ENCODE measurements at places on chromosomes 16 and 17. TPM values are rescaled to one million over a fixed set of nuclear protein-coding genes. Genes with fewer than 3 reads are reported as not detected.

Gene CALB2
- 0.71 TPM for total RNA-seq

Gene CRYBA1
- total RNA-seq = not detected

Gene ARHGAP44
- 7.8 TPM for total RNA-seq

Gene SEPTIN1
- total RNA-seq = 0.91 TPM

Gene FMNL1
- 19.6 TPM for total RNA-seq

Gene EXOC3L1
- total RNA-seq = 1.2 TPM

Gene VKORC1
- total RNA-seq = 121 TPM

DNA sequence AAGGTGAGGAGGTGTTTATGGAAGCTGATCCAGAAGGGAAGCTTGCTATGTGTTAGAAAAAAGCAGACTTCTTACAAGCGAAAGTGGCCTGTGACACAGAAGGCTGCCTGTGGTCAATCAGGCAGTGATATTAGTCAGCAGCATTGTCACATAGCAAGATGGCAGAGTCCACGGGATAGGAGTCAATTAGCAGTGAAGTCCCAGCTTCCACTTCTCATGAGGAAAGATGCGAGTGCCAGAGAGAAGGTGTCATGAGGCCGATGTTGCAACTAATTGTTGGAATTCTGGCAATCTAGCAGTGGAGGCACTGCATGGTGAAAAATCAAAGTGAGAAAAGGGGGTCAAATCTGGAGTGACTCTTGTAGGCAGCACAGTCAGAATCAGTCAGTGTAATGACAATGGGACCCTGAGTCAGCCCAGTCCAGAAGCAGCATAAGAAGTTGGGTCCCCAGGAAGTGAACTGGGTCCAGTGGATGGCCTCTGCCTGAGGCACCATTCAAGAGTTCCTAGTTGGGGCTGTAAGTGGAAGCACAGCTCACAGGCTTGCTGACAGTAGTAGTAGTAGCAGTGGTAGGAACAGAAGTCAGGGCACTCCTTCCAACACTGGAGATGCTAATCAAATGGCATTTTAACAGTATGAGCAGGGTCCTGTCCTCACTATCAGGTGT, 85.1 kb downstream of the TNFRSF13B start:
- peak; percentile 90 for DNase-seq
- no peaks in the 10 kb centered on the region for H3K27me3 ChIP-seq
- no peak overlapping the region for H3K4me3 ChIP-seq
- H3K36me3 ChIP-seq = no peaks in the 10 kb centered on the region
- H3K27ac ChIP-seq = no peak overlapping the region

GRCh38 chr16:72129976-72130656, 36.5 kb downstream of the DHX38 start:
- H3K4me1 ChIP-seq = peaks cover 3% of the 10 kb centered on the region
- H3K36me3 ChIP-seq = no peaks in the 10 kb centered on the region

GRCh38 chr17:65966072-65966695, 225.7 kb downstream of the CEP112 start:
- no peak for DNase-seq
- no peak overlapping the region for H3K4me3 ChIP-seq
- H3K36me3 ChIP-seq = no peaks in the 10 kb centered on the region

GRCh38 chr16:67672739-67673662, 6.4 kb downstream of the C16orf86 start:
- H3K36me3 ChIP-seq = no peaks in the 10 kb centered on the region
- H3K4me3 ChIP-seq = no peak overlapping the region
- DNase-seq = no peak
- H3K27ac ChIP-seq = peak overlapping the region; percentile 63

DNA sequence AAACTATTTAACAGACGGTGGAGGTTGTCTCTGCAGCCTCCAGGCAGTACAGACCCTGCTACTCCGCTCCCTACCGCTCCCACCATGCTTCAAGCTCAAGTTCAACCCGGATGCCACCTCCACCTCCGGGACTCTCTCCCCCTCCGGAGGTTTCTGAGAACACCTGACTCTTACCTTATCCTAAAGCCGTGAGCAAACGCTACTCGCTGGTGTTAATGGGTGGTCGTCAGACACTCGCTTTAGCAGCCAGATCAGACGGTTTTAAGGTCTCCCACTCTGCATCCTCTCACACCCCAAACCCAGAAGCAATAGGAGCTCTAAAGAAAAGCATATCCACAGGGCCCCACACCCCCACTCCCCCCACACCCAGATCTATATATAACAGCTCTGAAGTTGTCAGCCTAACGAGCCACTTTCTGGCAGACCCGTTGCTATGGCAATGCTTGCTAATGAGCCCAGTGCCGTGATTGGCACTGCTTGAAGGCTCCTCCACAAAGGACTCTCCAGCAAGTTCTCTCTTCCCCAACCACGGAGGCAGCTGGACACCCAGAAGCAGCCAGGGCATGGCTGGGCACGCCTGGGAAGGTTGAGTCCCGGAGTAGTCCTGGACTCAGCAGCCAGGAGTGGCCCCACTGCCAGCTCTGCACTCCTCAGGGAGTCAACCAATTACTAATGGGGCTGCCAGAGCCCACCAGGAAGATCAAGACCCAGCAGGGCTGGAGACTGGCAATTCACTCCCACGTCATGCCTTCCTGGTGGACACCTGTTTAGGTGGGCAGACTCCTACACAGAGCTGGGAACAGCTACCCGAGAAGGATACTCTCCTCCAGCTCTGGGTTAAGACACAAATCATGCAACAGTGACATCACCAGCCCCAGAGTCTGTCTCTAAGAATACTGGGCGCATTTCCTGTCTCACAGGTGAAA, 121.2 kb upstream of the RCVRN start:
- no peak overlapping the region for H3K4me3 ChIP-seq
- no peaks in the 10 kb centered on the region for H3K27me3 ChIP-seq
- H3K4me1 ChIP-seq = peaks cover 32% of the 10 kb centered on the region
- peaks cover 6% of the 10 kb centered on the region for H3K36me3 ChIP-seq

GRCh38 chr16:67441271-67441753, 10.4 kb downstream of the HSD11B2 start:
- H3K4me3 ChIP-seq = no peak overlapping the region
- no peak overlapping the region for H3K27ac ChIP-seq

DNA sequence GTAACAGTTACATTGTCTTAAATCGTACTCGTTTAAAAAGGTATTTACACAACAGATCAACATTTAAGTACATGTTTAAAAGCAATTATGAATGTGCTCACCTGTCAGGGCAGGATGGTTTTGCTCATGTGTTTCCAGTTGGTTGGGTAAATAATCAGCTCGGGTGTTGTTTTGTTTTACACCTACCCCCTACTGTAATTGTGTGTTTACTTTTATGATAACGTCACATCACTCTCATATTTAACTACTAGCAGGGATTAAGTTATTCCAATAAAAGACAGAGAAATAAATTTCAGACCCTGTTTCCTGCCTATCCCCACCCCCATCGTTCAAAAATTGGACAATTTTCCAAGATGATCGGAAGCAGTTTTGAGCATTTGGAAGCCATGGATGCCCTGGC, 390.2 kb downstream of the SEC14L1 start:
- no peaks in the 10 kb centered on the region for H3K36me3 ChIP-seq
- peaks cover 3% of the 10 kb centered on the region for H3K4me1 ChIP-seq
- H3K27me3 ChIP-seq = peaks cover 4% of the 10 kb centered on the region
- DNase-seq = no peak
- H3K4me3 ChIP-seq = no peak overlapping the region
- H3K27ac ChIP-seq = no peak overlapping the region

DNA sequence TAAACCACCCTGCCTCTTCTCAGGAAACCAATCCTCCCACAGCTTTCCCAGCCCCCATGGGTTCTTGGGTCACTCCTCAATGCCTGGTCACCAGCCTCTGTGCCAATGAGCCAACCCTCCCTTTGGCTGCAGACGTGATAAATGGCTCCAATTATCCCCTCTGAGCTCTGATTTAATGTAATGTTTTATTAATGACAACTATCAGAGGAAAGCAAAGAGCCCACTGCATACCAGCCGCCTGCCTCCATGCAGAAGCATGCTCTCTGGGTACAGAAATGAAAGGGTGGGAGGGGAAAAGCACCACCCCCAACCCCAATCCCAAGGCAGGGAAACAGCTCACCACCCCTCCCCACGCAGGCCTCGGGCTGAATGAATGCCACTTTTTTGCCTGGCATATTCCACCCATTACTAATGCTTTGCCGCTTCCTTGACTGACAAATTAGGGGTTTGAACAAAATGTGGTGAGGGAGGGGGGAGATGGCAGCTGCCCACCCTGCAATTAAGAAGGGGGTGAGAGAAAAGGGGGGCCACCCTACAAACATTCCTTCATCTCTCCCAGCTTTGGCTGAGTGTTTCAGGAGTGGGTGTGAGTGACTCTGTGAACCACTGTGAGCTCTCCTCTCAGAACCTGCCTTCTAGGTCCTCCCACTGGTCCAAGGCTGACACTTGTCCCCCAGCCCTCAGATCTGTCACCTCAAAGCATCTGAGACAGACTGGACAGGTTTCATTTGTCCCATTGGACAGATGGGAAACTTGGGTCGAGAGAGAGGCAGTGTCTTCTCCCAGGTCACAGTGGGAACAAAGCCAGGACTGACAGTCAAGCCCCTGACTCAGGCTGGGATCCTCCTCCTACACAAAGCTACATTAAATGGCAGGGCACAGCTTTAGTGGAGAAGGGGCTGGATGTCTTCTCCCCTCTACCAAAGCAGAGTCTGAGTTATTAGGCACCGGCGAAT, 161.5 kb downstream of the TMEM132E start:
- no peak overlapping the region for H3K27ac ChIP-seq
- no peaks in the 10 kb centered on the region for H3K4me1 ChIP-seq
- H3K36me3 ChIP-seq = no peaks in the 10 kb centered on the region
- no peaks in the 10 kb centered on the region for H3K27me3 ChIP-seq

DNA sequence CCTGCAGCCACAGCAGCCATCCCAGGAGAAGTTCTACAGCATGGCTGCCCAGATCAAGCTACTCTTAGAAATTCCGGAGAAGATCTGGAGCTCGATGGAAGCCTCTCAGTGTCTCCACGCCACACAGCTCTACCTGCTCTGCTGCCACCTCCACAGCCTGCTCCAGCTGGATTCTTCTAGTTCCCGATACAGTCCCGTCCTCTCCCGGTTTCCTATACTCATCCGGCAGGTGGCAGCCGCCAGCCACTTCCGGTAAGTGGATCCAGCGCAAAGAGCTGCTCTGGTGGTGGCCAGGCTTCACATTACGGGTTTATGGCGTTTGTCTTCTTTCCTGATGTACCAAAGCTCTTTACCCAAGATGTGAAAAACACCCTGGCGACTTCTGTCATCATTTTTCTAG, 3.6 kb downstream of the COG1 start:
- H3K36me3 ChIP-seq = peaks cover 45% of the 10 kb centered on the region
- no peaks in the 10 kb centered on the region for H3K27me3 ChIP-seq
- peaks cover 28% of the 10 kb centered on the region for H3K4me1 ChIP-seq
- no peak overlapping the region for H3K27ac ChIP-seq
- no peak for DNase-seq

DNA sequence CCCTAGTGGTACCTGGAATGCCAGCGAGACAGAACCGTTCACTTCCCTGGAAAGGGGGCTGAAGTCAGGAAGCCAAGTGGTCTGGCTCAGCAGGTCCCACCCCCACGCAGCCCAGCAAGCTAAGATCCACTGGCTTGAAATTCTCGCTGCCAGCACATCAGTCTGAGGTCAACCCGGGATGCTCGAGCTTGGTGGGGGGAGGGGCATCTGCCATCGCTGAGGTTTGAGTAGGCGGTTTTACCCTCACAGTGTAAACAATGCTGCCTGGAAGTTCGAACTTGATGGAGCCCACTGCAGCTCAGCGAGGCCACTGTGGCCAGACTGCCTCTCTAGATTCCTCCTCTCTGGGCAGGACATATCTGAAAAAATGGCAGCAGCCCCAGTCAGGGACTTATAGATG, 464.7 kb upstream of the TOM1L1 start:
- H3K27me3 ChIP-seq = no peaks in the 10 kb centered on the region
- H3K4me3 ChIP-seq = no peak overlapping the region
- no peaks in the 10 kb centered on the region for H3K36me3 ChIP-seq
- DNase-seq = no peak

DNA sequence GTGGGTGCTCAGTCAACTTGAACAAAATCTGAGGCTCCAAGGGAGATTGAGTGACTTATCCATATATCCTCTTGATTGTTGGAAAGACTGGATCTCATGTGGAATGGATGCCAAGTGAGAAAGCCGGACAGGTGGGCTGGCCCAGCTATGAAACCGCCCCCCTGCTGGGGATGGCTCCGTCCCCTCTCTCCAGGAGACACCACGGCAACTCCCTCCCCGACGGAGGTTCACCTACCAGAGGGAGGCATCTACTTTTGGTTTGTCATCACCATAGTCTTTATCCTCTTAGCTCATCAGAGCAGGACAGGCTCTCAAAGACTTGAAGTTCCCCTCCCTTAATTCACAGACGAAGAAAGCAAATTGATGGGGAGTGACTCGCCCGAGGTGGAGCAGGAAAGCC, 1.8 kb upstream of the ALG1 start:
- no peak overlapping the region for H3K27ac ChIP-seq
- no peak for DNase-seq
- H3K4me1 ChIP-seq = peaks cover 5% of the 10 kb centered on the region

GRCh38 chr17:40498281-40499084, 2.9 kb downstream of the TNS4 start:
- no peaks in the 10 kb centered on the region for H3K27me3 ChIP-seq
- H3K4me1 ChIP-seq = peaks cover 15% of the 10 kb centered on the region
- H3K27ac ChIP-seq = peak overlapping the region; percentile 75
- no peak overlapping the region for H3K4me3 ChIP-seq
- DNase-seq = no peak

DNA sequence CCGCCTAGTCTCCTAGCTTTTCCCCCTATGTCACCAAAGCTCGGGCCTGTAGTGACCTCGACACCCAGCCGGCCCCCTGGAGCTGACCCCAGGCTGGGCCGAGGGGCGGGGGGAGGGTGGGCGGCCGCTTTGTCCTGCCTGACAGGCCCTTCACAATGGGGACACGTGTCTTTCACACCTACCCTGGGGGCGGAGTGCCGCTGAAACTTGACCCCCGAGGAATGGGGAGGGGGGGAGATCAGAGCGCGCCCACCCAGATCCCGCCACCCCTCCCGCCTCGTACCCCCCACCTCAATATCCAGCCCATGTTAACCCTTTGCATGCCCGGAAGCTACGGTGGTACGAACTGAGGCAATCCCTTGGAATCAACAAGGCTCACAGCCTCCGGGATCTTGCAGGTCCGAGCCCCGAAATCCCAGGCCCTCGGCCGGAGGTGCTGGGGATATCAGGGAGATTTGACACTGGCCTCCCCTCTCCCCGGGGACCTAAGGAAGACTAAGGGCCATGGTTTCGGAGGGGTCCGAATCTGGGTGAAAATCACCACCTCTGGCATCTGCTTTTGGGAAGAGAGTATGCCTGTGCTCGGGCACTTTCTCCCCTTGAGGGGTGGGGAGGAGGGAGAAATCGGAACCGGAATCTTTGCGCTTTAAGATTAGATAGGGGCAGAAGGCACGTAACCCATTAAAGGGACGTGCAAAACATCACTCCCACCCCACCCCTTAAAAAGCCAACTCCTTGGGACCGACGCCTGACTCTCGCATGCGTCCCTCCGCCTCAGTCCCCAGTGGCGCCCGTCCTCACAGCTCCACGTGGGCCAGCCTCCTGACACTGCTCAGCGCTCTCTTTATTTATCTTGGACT, 2.6 kb downstream of the NOG start:
- H3K4me1 ChIP-seq = peaks cover 50% of the 10 kb centered on the region
- H3K27me3 ChIP-seq = peaks cover 27% of the 10 kb centered on the region
- H3K4me3 ChIP-seq = peak overlapping the region; percentile 58
- DNase-seq = no peak
- H3K36me3 ChIP-seq = no peaks in the 10 kb centered on the region

GRCh38 chr16:83147244-83147643, 520.5 kb downstream of the CDH13 start:
- no peaks in the 10 kb centered on the region for H3K27me3 ChIP-seq
- no peak overlapping the region for H3K27ac ChIP-seq
- no peaks in the 10 kb centered on the region for H3K36me3 ChIP-seq
- DNase-seq = no peak
- H3K4me3 ChIP-seq = no peak overlapping the region

GRCh38 chr16:15581127-15581815, 61.7 kb downstream of the MARF1 start:
- H3K4me3 ChIP-seq = no peak overlapping the region
- no peaks in the 10 kb centered on the region for H3K27me3 ChIP-seq
- H3K4me1 ChIP-seq = no peaks in the 10 kb centered on the region
- H3K36me3 ChIP-seq = peaks cover 6% of the 10 kb centered on the region
- no peak for DNase-seq
- peak overlapping the region; percentile 42 for H3K27ac ChIP-seq

Data from esophagus muscularis mucosa (tissue), 4 donors.